ENCODE measurements at places on chromosomes 11 and 22.
A peak's percentile ranks its signal among the peaks of the same experiment; 100 is the strongest.

- no peak for DNase-seq
Measured at GRCh38 chr11:122745111-122745510, 89.6 kb downstream of the UBASH3B start.

- no peak for DNase-seq
Measured at GRCh38 chr22:31972180-31972579, 27.8 kb downstream of the YWHAH start.

DNA sequence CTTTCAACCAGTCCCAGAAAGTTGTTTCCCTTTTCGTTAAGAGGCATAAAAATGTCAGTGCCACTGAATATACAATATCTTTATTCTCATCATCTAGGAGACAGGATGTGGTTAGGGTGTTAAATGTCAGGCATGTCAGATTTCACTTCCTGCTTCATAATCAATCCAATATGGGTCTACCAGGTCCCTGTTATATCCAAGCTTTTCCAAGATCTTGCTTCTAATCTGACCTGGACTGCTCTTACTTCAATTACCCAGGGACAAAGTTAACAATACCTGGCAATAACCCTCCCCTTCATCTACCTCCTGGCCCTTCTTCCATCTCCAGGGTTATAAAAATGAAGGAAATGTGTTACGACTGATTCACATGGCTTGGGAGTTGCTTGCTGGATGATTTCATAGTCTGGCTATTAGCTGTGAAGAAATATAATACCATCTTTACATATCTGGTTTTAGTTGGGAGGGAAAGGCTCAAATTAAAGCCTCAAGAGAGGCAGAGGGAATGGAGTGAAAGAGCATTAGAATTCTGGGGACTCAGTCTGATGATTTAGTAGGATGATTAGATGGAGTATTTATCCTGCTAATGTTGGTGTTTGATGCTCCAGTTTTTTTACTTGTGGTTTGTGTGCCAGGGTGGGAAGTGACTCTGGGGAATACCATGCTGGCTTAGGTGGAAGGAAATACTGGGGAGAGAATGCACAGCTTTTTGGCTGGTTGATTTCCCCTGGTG is 534.3 kb downstream of the ETS1 start:
- no peak for DNase-seq

DNA sequence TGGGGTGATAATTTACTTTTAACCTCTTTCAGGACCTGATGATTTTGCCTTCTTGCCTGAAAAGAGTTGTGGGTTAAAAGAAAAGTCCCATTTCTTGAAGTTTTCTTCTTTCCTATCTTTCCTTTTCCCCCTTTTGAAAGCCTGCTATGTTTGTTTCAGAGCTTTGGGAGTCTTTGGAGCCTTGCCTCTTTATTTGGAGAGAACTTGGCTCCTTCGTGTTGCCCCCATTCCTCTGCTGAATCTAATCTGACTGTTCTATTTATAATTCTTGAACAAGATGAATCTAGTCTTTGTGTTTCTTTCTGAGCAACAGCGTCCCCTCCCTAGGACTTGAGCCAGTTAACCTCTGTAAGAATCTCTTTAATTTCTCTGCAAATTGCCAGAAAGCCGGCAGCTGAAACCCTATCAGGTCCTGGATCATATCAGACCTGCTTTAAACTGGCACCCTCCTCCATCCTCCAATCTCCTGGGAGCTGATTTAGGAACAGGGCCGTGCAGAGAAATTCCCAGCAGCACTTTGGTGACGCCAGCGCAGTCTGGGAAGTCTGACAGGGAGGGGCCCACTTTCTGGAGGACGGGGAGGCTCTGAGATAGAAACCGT is 289.1 kb upstream of the SORL1-AS1 start:
- DNase-seq: no peak

- no peak for DNase-seq
Measured at GRCh38 chr22:23691748-23692423, 1.1 kb downstream of the RGL4 start.

- no peak for DNase-seq
Measured at GRCh38 chr11:116638463-116638862, 134.3 kb downstream of the BUD13 start.

DNA sequence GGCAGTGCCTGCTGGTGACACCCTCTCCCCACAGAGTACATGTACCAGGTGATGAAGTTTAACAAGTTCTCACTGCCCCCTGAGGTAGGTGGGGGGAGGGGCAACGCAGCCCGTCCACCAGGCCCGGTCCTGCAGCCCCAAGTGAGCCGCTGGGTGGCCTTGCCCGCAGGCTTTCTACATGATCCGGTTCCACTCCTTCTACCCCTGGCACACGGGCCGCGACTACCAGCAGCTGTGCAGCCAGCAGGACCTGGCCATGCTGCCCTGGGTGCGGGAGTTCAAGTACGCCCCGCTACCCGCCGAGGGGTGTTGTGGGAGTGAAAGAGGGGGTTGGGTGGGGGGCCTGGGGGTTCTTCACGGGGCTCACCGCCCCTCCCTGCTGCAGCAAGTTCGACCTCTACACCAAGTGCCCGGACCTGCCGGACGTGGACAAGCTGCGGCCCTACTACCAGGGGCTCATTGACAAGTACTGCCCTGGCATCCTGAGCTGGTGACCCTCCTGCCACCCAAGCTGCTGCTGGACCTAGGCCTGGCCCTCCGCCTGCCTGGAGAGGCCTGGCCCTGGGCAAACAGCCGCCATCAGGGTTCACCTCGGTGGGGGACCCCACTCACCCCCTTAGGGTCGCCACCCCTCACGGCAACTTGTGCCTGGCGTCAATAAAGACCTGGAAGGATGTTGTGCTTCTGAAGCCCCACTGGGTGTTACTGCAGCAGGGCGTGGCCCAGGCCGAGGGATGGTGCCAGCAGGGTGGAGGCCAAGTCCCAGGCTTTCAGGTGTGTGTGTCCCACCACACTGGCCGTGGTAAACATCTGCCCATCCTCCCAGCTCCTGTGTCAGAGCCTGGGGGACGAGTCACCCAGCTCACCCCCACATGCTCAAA is 2.9 kb downstream of the MIOX start:
- DNase-seq: no peak

DNA sequence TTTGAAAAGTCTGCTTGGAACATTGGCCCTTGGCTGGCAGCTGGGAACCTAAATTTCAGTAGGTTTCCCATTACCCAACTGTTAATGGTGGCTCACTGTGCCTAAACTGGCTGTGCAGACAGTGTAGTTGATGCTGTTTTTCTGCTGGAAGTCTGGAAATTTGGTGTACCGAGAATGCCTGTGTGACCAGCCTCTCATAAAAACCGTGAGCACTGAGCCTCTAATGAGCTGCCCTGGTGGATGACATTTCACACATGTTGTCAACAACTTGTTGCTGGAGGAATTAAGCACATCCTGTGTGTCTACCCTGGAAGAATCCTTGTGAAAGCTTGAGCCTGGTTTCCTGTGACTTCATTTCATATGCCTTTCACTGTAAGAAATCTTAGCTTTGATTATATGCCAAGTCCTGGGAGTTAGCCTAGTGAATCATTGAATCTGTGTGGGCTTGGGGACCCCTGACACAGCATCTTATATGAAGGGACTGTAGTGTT is 131.1 kb downstream of the LDLRAD3 start:
- no peak for DNase-seq

- no peak for DNase-seq
Measured at GRCh38 chr11:46991391-46991790, 54.8 kb downstream of the CSTPP1 start.

- no peak for DNase-seq
Measured at GRCh38 chr11:61494381-61494961, 14.1 kb upstream of the LRRC10B start.

DNA sequence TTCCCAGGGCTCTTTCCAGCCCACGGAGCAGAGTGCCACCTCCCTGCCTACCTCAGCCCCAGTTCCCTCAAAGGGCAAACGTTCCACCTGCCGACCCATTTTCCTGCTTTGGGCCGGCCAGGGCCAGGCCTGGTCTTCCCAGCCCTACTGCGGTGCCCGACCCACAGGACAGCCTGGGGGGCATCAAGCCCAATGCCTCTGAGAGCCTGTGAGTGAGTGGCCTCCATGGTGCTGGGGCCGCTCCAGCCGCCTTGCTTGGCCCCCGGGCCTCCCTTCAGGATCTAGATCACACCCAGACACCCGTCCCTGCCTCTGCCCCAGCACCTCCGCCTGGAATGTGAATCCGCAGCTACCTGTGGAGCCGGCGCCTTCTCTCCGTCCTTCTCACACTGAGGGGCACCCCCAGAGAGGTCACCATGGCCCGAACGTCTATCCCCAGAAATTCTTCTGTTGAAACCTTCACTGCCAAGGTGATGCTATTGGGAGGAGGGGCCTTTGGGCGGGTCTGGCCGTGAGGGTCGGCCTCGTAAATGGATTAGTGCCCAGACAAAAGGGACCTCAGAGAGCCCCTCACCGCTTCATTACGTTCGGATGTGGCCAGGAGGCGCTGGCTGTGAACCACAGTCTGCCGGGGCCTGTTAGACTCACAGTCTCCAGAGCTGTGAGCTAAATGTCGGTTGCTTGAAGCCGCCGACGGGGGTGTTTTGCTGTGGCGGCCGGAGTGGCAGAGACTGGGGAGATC is 36.2 kb upstream of the BRSK2 start:
- no peak for DNase-seq

DNA sequence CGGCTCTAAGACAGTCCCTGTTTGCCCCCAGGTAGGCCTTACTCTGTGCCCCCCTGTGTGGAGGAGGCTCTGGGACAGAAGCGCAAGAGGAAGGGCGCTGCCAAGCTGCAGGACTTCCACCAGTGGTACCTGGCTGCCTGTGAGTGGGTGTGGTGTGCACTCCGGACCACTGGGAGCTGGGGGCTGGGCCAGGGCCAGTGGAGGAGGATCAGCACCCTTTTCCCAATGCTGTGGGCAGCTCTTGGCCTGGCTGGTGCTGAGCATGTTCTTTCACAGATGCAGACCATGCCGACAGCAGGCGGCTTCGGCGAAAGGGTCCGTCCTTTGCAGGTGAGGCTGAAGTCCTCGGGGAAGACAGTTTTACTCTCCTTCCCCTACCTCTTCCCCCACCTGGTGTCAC is 3.7 kb downstream of the SCO2 start:
- no peak for DNase-seq

DNA sequence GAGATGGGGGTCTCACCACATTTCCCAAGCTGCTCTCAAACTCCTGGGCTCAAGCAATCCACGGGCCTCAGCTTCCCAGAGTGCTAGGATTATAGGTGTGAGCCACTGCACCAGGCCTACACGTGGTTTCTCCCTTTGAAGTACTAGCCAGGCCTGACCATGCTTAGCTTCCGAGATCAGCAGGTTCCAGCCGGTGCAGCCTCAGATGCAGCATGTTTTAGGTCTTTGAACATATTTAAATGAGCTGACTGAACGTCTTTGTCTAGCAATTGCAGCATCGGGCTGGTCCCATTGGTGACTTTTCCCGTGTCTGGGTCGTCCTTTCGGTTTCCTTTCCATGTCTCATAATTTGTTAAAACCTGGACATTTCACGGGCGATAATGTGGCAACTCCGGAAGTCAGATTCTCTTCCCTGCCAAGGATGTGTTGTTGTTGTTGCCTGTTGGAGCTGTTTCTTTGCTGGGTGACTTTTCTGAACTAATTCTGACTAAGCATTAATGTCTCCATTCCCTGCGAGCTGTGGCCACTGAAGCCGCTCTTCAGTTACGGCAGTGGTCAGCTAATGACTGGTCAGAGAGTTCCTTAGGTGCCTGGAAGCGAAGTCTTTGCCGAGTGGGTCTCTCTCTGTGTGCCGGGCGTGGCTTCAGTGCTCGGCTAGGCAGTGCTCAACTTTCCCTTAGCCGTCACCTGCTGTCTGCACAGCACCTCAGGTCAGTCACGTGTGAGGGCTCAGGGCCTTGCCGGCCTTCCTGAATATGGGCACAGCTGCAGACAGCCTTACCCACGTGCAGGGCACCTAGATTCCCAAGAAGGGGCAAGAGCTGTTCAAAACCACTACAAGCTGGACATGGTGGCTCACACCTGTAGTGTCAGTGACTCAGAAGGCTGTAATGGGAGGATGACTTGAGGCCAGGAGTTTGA is 3.8 kb upstream of the CYP2D6 start:
- no peak for DNase-seq

GRCh38 chr11:111570796-111571195 is 30.3 kb downstream of the LAYN start:
- no peak for DNase-seq

- DNase-seq: no peak
Measured at GRCh38 chr11:115321605-115322289, 182.5 kb downstream of the CADM1 start.

GRCh38 chr11:36510594-36510942 is 496 bp upstream of the TRAF6 start:
- DNase-seq: no peak

DNA sequence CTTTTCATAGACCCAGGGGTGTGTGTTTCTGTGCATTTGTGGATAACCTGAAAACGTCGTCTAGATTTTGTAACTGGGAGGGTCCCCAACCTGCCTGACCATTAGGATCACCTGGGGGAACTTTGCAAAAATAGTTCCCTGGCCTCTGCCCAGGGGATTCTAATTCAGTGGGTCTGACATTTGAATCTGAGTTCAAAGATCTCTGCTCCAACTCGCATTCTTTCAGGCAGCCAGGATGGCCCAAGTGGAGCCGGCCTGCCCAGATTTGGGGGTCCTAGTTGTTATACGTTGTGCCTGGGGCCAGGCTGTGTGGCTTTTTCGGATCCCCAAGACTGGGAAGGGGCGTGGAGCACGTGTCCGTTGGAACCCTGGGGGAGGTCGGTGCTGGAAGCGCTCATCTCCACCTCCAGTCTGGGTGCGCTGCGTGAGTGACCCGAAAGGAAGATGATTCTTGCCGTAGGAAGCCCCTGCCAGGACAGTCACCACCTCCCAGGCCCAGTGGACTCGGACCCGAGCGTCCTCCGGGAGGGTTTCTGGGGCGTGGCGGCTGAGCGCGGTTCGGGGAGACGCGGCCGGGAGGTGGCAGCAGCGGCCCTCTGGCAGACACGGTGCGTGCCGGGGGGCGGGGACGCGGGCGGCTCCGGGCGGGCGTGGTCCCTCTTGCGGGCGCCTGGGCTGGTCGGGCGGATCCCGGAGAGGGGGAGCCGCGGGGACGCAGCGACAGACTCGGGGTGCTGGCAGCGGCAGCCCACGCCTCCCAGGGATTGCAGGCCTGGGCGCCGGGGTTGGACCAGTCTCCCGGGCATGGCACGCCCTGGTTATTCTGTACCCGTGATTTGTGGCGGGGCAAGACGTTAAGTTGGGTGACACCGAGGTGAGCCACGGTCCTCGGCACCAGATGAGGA is 29.2 kb upstream of the PLET1 start:
- peak; percentile 83 for DNase-seq

DNA sequence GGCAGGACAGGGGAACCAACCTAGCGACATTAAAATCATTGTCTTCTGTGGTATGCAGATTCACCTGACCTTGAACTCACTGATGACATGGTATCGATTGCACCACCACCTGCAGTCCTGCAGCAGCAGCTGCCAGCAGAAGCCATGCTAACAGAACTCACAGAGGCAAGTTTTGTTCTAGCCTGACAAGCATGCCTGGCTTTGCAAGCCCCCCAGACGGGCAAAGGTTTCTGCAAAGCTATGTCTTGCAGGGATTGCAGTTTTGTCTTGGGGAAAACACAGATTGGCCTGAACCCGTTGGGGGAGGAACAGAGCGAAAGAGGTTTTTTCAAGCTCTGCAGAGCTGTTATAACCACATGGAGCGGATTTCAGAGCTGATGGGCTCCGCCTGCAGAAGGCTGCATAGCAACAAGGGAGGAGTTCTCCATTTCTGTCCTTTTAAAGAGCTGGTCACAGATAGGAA is 221.0 kb downstream of the HIPK3 start:
- no peak for DNase-seq

All from stimulated activated CD4-positive, alpha-beta T cell treated with anti-CD3 and anti-CD28 coated beads, Interleukin-12 subunit alpha, Interleukin-12 subunit beta, amount 100 ng/mL, for 4 hours (primary cell).